Activated CD4-positive, alpha-beta T cell treated with anti-CD3 and anti-CD28 coated beads for 48 hours (primary cell): ENCODE measurements at places on chromosomes 3 and 15.

DNA sequence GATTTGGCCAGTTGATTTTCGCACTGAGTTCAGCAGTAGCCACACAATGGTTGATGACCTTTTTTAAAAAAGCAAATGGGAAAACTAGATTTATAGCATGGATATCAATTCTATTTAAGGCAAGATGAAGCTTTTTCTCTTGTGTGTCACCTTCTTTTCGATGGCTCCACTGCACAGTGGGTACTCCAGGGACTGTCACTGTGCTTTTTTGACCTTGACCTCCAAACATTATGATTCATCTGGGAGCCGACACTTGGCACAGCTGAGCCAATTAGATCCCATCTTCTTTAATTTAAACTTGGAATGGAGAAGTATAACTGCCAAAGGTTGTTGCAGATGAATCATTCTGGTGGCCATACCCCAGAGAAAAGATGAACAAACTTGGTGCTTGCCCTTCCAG is 367.3 kb downstream of the EPHA6 start:
- DNase-seq: no peak

DNA sequence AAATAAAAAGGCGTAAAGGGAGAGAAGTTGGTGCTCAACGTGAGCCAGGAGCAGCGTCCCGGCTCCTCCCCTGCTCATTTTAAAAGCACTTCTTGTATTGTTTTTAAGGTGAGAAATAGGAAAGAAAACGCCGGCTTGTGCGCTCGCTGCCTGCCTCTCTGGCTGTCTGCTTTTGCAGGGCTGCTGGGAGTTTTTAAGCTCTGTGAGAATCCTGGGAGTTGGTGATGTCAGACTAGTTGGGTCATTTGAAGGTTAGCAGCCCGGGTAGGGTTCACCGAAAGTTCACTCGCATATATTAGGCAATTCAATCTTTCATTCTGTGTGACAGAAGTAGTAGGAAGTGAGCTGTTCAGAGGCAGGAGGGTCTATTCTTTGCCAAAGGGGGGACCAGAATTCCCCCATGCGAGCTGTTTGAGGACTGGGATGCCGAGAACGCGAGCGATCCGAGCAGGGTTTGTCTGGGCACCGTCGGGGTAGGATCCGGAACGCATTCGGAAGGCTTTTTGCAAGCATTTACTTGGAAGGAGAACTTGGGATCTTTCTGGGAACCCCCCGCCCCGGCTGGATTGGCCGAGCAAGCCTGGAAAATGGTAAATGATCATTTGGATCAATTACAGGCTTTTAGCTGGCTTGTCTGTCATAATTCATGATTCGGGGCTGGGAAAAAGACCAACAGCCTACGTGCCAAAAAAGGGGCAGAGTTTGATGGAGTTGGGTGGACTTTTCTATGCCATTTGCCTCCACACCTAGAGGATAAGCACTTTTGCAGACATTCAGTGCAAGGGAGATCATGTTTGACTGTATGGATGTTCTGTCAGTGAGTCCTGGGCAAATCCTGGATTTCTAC is at the start of gene RARB:
TSS of gene RARB (plus strand) at position 322 of the 847 bp plus-strand sequence. CDS start at position 791, 469 bp downstream.
- DNase-seq: no peak

DNA sequence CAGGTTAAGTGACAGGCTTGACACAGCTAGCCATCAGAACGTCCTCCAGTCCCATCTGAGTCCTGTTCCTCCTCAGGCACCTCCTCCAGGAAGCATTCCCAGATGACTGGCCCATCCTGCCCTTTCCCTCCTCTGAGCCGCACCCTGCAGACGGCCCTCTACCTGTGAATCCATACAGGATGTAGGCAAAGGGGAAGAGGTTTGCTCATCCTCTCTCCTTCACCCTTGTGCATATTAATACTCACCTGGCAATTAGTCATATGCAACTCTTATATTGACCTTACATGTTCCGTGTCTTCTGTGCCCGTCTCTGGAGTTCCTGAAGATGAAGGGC is 61.9 kb downstream of the SMAD3 start:
- no peak for DNase-seq

DNA sequence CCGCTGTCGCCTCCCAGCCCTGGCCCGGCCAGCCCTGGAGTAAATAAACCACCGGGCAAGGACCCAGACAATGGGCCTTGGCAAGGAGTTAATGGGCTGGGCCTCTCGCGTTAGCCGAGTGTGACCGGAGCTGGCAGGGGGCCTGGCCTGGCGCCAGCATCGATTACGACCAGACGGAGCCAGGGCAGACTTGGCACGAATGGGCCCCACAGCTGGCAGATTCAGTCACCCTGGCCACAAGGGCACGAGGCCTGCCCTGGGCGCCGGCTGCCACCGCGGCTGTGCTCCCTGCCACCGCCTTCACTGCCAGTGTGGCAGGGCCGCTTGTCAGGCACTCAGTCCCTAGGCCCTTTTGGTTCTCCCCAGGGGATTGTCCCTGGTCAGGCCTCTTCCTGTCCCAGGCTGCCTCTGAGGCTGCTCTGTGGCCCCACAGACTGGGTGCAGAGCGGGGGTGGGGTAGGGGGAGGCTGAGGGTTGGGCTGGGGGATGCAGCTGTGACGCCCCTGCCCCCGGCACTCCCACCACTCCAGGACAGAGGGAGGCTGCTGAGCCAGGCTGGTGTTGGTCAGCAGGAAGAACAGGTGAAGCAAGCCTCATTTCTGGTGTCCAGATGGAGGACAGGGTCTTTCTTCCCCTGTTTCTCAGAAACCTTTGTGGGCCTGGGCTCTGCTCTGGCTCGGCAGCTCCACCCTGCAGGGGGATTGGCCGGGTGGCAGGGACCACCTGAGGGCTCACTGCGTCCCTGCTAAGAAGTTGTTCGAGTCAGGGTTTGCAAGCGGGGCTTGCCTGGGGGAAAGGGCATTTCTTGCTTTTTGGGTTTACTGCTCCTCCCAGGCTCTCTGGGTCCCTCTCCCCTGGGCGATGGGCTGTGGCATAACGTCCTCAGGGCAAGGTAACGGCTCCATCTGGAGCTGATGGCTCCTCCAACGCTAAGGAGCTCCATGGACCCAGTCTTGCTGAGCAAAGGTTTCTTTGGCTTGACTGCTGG is 30.5 kb upstream of the SRP14 start:
- DNase-seq: no peak

GRCh38 chr3:72636969-72637597 is 211.2 kb downstream of the SHQ1 start:
- DNase-seq: no peak
